ENCODE measurements at places on chromosomes 7 and 10.

- DNase-seq, result no peak
These were observed 24.6 kb upstream of the AKR1B10 start for GRCh38 chr7:134502463-134503371.

DNA sequence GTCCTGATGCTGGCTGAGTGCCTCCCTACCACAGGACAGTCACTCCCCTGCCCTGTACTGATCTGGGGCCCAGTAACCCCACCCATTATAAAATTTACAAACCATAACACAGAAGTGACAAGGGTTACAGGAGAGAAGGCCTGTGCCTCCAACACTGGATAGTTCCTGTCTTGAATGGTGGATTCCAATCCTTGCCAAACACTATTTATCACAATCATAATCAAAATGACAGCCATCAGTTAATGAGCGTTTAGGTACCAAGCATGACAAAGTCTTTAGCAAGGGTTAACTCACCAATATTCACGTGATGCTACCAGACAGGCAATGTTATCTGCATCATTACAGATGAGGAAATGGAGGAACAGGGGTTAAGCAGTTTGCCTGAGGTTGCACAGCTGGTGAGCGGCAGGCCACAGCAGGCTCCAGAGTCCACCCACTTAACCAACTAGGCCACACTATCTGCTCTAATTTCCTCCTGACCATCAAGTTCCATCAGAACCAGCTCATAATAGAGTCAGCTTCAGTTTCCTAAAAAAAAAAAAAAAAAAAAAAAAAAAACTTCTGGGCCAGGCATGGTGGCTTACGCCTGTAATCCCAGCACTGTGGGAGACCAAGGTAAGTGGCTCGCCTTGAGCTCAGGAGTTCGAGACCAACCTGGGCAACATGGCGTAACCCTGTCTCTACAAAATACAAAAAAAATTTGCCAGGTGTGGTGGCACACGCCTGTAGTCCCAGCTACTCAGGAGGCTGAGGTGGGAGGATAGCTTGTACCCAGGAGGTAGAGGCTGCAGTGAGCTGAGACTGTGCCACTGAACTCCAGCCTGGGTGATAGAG, 14.2 kb downstream of the PDLIM1 start:
- DNase-seq, result no peak

DNA sequence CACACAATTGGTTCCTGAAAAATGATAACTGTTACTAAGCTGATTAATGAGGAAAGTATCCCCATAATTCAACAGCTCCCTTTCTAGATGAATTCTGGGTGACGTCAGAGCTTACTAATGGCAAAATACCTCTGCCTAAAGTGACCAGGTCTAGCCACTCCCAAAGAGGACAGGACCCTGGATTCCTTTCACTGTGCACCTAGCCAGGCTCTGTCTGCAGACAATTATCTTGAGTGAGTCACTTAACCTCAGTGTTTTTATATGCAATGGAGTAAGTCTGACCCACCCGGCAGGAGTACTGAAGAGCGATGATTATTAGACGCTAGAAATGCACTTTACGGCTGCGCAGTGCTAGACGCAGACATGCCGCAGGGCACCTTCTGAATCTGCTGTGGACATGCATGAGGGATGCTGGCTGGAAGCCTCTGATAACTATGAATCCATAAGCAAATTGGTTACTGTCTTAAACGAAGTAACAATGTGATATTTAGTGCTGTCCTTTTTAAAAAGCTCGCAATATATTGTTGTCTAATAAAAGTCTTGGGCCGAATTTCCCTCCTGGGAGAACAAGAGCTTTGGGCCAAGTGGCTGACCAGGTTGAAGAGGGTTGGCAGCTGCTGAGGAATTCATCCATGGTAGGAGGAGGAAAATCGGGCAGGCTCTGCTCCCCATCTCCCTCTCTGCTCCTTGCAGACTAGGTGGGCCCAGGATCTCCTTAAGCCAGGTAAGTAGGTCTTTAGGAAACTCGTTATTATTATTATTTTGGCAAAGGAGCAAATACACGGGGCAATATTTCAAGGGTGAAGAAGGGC, 4.6 kb upstream of the INPP5A start:
- no peak for DNase-seq

- DNase-seq, result no peak
These were observed 3.4 kb upstream of the TCF7L2 start for GRCh38 chr10:112946649-112947048.

DNA sequence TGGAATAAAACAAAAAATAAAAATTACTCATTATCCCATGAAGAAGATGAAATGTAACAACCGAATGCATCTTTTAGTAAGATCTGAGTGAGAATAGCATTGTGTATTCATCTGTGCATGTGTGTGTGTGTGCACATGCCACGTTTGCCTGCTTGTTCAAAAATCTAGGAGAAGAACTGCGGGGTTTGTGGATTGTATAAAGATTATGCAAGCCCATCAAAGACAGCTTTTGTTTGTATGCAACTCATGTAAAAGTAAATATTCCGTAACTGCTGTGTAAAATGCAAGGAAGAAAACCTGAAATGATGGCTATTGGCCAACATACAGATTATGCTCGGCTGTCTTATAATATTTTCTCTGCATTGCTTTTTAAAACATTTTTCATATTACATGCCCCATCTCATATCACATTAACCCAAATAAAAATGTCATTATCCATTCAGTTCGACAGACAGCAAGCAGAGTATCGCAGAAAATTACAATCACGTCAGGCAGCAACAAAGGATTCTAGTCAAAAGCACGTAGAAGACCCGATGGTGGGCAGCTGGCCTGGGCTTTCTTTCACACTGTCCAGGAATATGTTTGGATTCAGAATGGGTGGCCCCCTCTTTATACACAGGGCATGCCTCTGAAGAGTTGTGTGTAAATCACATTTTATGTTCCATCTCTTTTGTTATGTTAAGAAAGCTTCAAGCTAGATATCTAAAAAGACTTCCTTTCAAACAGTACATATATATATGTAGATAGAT, 114.0 kb downstream of the PARP12 start:
- DNase-seq, result no peak

GRCh38 chr7:92735707-92736106, 100.7 kb downstream of the CDK6 start:
- DNase-seq, result no peak

DNA sequence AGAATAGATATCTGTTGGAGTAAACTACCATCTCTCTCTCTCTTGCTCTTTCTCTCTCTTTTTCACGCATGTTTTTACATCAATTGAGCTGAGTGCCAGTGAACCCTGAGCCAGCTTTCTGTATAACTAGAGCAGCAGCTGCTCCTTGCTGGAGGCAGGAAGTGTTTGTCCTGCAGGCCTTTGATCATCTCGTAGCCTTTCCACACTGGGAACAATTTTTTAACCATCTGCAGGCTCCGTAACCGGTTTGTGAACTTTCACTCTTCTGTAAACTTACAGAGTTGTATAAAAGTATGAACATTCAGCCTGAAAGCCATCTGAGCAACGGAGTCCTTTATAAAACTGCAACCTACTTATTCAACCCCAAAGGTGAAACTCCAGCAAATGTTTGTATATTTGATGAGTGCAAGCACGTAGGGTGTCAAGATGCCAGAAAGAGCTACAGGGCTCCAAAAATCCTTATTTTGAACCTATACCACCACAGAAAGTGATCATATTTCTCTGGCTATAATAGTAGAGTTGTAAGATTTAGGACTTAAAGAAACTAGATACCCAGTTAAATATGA, 162.8 kb upstream of the NFE2L3 start:
- no peak for DNase-seq

- no peak for DNase-seq
These were observed 9.2 kb upstream of the SVIL start for GRCh38 chr10:29643771-29644501.

DNA sequence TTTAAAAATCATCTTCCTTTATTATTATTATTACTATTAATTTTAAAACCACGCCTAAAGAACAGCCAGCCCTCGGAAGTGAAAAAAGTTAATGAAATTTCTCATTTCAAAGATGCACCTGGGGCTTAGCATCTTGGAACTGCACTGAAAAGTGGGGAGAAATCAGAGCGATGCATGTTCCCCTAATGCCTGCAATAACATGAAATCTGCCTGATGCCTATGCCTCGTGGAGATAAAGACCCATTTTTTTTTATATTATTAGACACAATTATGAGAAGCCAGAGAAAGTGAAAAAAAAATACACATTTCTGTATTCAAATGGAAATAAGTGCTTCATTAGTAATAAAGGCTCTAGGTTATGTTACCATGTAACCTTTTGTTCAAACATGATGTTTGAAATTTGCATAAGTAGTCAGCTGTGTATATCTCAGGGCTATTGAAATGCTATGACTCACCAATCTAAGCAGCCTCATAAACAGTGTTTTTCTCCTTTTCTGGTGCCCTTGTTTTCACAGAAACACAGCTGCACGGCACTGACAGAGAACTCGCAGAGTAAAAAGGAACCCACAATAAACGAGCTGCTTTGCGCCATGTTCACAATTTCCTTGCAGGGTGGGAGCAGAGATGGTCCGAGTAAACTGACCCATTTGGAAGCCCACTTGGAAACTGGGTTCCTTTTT, 175.8 kb upstream of the PRKCQ start:
- no peak for DNase-seq

DNA sequence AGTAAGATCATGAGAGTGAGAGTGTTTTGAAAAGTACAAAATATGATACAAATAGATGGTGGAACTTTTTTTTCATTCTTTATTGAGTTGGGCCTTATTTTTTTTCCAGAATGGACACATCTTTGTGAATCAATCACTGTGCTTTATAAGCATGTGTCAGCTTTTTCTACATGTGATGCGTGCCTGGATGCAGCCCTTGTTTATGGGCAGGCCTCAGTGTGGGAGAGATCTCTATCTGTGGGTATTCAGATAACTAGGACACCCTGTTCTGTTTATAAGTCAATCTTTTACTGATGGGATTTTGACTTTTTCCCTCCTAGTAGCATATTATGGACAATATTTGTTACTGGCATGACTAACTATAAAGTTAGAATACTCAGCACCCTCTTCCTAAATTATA, 42.9 kb upstream of the IKZF1 start:
- no peak for DNase-seq

DNA sequence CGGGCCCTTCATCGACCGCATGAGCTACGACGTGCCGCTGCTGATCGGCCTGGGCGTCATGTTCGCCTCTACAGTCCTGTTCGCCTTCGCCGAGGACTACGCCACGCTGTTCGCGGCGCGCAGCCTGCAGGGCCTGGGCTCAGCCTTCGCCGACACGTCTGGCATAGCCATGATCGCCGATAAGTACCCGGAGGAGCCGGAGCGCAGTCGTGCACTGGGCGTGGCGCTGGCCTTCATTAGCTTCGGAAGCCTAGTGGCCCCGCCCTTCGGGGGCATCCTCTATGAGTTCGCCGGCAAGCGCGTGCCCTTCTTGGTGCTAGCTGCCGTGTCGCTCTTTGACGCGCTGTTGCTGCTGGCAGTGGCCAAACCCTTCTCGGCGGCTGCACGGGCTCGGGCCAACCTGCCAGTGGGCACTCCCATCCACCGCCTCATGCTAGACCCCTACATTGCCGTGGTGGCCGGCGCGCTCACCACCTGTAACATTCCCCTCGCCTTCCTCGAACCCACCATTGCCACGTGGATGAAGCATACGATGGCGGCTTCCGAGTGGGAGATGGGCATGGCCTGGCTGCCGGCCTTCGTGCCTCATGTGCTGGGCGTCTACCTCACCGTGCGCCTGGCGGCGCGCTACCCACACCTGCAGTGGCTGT, 1.2 kb downstream of the SLC18A3 start:
- DNase-seq, result no peak

- DNase-seq, result no peak
These were observed 192.3 kb upstream of the PITRM1 start for GRCh38 chr10:3364768-3365480.

GRCh38 chr7:16587790-16588189, 57.8 kb downstream of the ANKMY2 start:
- DNase-seq, result no peak

- peak; percentile 78 for DNase-seq
These were observed at the start of gene SPAG6 for GRCh38 chr10:22345301-22346095. Gene SPAG6, plus strand, starts transcription at chr10:22345496. Its CDS starts 116 bp downstream, at chr10:22345612.

GRCh38 chr7:85025312-85025756, 161.5 kb downstream of the SEMA3D start:
- DNase-seq, result no peak
